Sciatic nerve (tissue), 2 donors: ENCODE measurements at places on chromosomes 2 and 18.
A peak's percentile ranks its signal among the peaks of the same experiment; 100 is the strongest.

DNA sequence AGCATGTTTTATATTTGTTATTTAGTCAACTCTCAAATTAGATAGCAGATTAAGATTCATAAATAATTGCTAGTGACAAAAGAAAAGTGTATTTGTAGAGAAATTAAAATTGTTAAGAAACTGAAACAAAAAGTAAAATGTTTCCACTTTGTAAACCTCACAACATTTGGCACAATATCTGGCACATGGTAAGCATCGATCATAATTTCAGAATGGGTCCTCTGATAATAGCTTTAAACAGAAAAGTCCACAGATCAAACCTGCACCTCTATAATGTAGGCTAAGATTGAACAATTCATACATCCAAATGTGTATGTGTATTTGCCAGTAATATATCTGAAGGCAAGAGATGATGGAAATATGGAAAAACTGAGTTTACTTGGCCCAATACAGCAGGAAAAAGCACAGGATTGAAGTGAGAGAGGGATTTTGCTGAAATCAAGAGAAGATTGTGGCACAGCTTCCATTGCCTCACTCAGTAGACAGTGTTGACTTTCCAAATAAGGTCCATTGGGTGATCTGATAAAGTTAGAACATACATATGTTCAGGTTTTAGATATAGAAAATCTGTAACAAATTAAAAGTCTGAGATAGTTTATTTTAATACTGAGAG, 39.4 kb downstream of the COBLL1 start:
- no peak for DNase-seq

- DNase-seq = no peak
Measured at GRCh38 chr2:48540237-48540935, 10.4 kb downstream of the STON1 start.

GRCh38 chr2:221915926-221916325, 343.8 kb upstream of the EPHA4 start:
- DNase-seq = no peak

DNA sequence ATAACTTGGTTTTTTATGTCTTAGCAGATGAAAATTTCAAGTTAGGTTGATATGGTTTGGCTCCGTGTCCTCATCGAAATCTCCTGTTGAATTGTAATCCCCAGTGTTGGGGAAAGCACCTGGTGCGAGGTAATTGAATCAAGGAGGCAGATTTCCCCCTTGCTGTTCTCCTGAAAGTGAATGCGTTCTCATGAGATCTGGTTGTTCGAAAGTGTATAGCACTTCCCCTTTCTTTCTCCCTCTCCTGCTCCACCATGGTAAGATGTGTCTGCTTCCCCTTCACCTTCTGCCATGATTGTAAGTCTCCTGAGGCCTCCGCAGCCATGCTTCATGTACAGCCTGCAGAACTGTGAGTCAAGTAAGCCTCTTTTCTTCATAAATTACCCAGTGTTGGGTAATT, 242.1 kb upstream of the TNP1 start:
- DNase-seq = no peak

GRCh38 chr2:25912851-25913695, 34.8 kb upstream of the ASXL2 start:
- no peak for DNase-seq

- no peak for DNase-seq
Measured at GRCh38 chr2:102736110-102736409, 25.8 kb upstream of the TMEM182 start.

GRCh38 chr2:3597567-3597966, 2.7 kb downstream of the COLEC11 start:
- DNase-seq = no peak

DNA sequence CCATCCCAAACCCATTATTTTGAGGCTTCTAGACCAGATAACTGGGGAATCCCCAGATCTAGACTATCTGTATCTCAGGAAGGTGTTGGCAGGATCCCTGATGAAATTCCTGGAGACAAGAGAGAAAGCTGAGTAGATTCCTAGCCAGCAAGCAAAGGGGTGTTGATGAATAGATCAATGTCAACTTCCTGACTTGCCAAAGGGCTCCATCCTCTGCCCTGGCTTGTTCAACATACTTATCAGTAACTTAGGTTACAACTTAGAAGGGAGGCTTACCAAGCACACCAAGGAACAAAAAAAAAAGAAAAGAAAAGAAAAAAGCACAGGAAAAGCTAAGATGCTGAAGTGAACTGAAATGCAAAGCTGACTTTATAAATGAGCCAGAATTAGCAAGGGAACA, 53.3 kb downstream of the TNS1 start:
- no peak for DNase-seq

GRCh38 chr2:205989271-205990071, 96.5 kb downstream of the INO80D start:
- DNase-seq = no peak

GRCh38 chr2:181371782-181372645, 85.2 kb upstream of the ITGA4 start:
- no peak for DNase-seq

DNA sequence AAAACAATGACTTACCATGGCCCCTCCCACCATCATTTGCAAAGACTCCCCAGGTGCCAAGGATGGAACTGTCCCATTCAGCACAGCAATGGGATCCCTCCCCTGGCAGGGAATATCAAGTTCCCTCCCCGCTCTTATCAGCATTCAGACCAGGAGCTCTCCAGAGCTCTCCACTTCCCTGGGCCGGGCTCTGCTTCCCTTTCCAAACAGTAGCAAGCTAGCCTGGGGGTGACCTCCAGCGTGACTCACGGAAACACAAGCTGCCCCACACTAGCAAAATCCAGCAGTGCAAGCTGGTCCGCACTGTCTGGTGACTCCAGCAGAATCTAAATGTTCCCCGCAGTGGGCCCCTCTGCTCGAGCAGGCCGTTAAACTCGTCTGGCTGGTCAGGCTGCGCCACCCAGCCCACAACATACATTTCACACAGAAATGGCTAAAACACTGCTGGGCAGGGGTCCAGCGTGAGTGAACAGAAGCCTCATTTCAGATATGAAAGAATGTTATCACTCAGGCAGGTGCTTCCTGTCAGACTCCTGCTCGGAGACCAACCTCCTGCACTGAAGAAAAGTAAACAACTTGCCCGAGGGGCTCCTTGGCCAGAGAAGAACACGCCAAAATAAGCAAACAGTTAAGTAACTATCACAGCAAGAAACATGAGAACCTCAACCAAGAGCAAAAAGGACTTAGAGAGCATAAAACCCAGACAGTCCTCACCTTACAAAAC, 33.9 kb downstream of the STAT1 start:
- DNase-seq = peak; percentile 69

DNA sequence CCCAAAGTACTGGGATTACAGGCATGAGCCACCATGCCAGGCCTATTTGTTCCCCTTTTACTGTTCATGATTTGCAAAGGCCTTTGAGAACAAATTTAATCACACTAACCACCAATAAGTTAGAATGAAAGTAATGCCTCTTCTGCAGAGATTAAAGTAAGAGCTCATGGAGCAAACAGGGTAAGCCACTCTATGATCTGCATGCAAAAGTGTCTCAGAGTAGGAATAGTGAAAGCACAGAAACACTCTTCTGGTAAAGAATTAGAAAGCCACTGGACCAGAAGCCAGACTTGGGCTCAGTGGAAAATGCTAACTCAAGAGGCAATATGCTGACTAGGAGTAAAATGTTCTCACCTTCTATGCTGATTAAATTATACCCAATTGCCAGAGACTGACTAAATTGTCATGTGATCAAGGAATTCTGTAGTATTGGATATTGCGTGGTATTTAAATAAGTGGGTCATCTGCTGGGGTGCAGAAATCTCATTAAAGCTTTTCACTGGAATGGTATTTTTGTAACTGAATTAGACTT, 235.3 kb upstream of the ERBB4 start:
- no peak for DNase-seq

DNA sequence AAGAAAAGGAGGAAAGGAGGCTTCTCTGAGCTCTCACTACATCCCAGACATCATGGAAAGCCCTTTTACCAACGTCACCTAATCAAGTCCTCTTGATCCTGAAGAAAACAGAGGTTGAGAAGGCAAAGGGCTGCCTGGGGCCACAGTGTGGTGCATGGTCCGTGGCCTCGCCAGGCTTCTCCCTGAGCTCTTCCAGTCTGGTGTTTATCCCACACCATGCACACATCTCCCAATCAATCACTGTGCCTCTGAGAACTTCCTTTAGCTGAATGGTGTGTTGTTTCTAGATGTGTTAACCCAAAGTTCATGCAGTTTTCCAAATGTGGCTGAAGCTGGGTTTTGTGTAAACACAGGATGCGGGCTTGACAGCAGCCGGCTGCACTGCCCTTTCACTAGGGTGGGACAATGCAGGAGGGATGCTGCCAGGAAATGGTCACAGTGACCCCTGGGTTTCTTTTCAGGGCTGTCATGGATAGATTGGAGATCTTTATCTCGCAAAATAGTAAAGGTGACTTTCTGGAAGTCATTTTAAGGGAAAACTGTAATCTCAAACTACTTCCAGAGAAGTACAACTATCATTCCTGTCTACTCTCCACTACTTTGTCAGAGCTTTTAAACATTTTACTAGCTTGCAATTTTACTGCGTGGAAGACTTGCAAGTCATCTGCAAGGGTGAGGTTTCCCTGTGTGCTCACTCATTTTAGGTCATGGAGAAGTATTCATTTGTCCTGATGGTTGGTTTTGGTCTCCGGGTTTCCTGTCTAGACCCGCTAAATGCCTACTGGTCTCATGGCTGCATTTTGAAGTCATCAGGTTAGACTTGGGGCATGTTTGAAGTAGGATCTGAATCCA, 54.6 kb downstream of the IL1R2 start:
- no peak for DNase-seq

GRCh38 chr2:163909411-163910080, 173.7 kb upstream of the FIGN start:
- no peak for DNase-seq

DNA sequence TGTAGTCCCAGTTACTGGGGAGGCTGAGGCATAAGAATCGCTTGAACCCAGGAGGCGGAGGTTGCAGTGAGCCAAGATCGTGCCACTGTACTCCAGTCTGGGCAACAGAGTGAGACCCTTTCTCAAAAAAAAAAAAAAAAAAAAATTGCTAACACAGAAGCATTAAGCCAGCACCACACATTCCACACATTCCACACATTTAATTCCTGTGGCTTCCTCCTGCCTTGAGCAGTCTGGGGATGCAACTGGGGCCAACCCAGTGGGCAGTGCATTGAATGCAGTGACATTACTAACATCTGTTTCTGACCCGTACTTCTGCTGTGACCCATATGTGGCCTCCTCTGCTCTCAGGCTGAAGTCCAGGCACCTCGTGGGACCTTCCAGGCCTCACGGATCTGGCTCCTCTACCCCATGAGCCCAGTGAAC, 107.0 kb downstream of the BCL2L11 start:
- no peak for DNase-seq

GRCh38 chr2:25039126-25039525, 2.8 kb upstream of the EFR3B start:
- no peak for DNase-seq

DNA sequence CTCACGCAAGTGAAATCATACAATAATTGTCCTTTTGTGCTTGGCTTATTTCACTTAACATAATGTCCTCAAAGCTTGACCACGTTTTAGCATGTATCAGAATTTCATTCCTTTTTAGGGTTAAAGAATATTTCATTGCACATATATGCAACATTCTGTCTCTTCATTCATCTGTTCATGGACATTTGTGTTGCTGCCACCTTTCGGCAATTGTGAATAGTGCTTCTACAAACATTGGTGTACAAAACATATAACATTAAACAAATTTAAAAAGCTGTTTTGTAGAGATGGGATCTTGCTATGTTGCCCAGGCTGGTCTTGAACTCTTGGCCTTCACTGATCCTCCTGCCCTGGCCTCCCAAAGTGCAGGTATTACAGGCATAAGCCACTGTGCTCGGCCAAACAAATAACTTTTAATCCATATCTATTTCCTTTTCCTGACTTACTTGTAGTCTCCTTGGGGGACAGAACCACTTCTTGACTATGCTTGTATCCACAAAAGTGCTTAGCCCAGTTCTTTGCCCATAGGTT, 209.3 kb downstream of the SLC4A3 start:
- DNase-seq = no peak

DNA sequence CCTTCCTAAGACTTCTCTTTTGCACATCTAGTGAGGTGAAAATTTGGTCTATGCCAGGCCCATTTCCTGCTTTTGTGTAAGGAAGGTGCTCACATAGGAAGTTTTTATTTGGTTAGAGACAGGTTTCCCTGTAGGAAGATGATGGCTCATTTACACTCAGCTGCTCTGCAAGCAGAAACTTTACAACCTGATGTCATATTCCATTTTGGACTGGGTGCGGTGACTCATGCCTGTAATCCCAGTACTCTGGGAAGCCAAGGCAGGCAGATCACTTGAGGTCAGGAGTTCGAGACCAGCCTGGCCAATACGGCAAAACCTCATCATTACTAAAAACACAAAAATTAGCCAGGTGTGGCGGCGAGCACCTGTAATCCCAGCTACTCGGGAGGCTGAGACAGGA, 35.8 kb downstream of the CASP10 start:
- DNase-seq = no peak

GRCh38 chr2:126808929-126809328, 89.8 kb upstream of the TEX51 start:
- no peak for DNase-seq

- no peak for DNase-seq
Measured at GRCh38 chr2:233022561-233022960, 9.5 kb upstream of the NGEF start.

- peak; percentile 67 for DNase-seq
Measured at GRCh38 chr2:45771261-45771660, 119.8 kb downstream of the PRKCE start.

DNA sequence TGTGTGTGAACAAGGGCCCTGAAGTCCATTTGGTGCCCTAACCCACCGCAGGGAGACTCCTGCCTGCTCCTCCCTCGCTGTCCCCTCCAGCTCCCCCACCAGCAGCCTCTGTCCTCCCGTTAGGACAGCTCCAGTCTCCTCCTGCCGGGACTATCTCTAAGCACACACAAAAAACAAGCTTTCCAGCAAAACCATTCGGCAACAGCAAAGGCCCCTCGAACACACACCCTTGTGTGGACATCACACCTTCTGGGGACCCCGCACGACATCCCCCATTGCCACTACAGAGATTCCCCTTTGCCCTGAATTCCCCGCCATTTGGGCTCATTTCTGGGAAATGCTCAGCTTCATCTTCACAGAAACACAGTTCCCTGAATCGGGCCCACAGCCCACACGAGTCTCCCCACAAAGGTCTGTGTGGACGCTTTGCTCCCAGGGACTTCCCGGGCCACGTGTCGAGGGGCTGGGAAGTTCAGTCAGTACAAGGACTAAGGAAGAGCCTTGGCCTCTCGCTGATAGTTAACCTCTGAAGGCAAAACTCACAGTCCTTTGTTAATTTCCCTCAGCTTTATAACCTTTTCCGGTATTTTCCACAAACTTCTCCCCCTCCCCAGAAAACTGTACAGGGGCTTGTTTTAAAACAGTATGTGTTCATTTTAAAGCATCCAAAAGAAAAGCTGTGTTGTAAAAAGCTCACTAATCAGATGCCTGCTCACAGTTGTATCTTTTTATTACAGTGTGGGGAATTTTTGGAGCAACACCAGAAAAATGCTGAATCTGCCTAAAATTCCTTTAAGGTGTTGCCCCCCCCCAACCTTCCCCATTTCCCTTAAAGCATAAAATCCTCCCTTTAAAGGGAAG, 25.9 kb downstream of the SMAD7 start:
- no peak for DNase-seq

GRCh38 chr2:226059961-226060627, 660.6 kb downstream of the NYAP2 start:
- DNase-seq = no peak
